ENCODE measurements at places on chromosomes 16 and 17.

DNA sequence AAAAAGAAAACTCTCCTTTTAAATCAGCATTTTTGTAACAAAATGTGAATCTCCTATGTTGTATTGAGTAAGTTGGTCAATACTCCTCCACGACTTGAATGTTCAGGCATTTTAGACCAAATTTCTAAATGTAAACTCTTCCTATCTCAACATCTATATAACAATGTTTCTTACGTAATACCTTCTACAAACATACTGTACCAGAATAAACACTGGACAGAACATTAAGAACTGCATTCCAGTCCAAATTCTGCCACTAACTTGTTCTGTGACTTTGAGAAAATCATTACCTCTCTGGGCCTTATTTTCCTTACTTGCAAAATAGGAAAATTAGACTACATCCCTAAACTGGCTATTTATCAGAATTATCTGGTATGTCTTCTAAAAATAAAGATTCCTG is 40.1 kb downstream of the AKAP10 start:
- no peak for DNase-seq

- DNase-seq, result no peak
Measured at GRCh38 chr17:78898075-78898836, 4.7 kb downstream of the CEP295NL start.

- DNase-seq, result no peak
Measured at GRCh38 chr16:84485255-84486010, 19.0 kb downstream of the MEAK7 start.

DNA sequence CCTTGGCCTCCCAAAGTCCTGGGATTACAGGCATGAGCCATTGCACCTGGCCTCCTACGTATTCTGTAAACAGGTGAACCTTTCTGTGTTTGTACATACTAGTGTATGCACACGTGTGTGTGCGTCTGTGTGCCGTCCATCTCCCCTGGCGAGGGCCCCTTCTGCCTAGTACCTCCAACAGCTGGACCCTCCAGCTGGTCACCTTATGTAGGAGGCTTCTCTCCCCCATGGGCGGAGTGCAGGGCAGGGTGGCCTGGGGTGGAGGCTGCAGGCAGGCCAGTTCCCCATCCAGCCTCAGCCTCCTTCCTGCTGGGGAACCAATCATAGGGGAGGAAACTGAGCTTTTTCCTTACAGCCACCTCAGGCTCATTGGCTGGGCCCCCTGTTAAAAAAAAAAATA is 24.4 kb upstream of the DOC2B start:
- no peak for DNase-seq

DNA sequence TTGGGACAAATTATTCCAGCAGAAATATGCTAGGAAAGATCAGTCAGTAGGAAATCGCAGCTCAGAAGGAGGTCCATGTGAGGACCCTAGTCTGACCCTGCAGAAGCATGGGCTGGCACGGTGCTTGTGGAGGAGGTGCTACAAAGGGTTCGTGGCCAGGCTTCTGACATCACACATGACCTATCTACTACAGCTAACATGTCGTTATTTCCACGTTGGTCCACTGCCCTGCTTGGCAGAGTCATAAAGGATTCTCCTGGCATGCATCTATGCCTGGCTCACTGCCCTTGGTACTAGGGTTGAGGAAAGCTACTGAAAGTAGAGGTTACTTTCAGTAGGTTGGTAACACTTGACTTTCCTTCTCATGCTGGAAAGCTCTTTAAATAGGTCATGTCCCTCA is 118.1 kb upstream of the SHISA6 start:
- DNase-seq, result no peak

DNA sequence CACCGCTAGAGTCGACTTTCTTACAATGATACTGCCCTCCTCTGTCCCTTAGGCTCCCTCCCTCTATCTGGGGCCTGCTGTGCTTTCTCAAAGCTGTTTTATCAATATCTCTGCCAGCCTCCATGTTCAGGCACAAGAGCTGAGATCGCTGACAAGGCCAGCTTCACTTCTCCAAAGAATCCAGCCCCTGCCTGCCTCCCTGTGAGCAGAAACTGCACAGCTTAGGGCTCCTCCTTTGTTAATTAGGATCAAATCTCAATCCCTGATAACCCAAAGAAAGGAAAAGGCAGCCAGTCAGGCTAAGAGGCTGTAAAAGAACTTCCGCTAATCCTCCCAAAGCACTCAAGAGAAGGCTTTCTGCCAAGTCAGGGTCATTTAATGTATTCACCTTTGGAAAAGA is 616.0 kb upstream of the CDH11 start:
- DNase-seq, result no peak

DNA sequence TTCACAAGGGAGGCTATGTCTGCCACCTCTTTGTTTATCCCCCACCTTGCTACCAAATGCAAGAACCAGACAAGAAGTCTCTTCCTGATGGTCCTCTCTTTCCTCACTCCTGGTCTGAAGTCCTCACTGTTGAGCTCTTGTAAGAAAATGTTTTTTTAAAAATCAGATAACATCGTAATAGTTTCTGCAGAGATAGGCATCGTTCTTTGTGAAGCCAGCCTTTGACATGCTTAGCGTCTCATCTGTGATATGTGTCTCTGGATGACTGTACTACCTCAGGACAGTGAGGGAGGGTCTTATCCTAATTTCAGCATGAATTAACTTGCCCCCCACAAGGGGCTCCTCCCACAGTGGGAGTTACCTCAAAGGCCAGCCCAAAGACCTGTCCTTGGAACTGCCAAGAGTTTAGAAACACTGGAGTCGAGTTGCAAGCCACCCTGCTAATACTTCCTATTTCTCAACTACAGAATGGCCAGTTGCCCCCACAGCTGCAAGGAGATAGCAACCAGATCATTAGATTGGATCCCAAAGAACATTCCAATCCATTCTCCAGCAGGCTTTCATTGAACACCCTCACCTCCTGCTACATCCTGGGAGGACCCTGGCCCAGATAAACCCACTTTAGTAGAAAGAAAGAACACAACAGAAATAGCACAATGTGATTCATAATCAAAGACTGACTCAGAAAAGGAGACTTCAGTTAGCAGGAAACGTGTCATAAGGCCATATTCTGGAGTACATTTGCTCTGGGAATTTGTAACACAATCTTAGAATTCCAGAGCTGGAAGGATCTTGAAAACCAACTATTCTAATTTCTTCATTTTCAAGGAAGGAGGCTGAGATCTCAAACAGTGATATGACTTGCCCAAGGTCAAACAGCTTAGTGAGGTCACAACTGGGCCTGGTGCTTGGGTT is 151.0 kb downstream of the IRX3 start:
- DNase-seq, result no peak

- no peak for DNase-seq
Measured at GRCh38 chr16:70372921-70373728, 26.4 kb downstream of the DDX19A start.
